ENCODE measurements at places on chromosomes 12 and 14.

DNA sequence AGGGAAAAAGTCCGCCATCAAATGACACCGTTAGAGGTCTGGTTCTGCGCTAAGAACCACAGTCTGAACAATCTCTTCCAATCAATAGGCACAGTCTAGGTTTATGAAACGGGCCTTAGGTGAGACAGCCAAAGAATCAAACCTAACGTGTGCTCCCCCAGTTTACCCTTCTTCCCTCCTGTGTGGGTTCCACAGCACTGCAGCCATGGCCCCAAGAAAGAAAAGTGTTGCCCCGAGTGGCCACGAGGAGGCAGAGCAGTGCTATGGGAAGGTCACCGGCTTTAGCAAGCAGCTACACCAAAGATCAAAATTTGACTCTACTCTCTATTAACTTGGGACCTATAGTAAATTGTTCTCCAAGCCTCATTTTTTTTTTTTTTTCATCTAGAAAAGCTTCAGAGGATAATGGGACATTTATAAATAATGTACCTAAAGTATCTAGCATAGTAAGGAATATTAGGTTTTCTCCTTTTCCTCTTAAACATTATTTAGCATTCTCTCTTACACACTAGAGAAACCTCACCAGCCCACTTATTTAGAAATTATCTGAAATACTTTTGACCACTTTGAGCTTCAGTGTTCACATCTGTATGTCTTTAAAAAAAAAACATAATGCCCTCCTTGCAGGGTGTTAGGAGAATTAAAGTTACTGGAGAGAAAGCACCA lies 70.2 kb upstream of the GPHB5 start:
- peak; percentile 43 for DNase-seq

- no peak for DNase-seq
These were observed 727.0 kb downstream of the C12orf50 start for GRCh38 chr12:87302126-87302745.

DNA sequence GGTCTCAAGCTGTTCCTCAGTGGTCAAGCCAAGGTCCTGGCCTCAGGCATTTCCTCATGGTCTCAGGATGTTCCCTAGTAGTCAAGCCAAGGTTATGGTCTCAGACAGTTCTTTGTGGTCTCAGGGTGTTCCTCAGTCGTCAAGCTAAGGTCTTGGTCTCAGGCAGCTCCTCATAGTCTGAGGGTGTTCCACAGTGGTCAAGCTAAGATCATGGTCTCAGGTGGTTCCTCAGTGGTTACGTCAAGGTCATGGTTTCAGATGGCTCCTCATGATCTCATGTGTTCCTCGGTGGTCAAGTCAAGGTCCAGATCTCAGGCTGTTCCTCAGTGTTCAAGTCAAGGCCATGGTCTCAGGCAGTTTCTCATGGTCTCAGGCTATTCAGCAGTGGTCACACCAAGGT lies 540.1 kb downstream of the VRK1 start:
- no peak for DNase-seq

- no peak for DNase-seq
These were observed 200.2 kb downstream of the ADGRD1 start for GRCh38 chr12:131153956-131154355.

- no peak for DNase-seq
These were observed 806.0 kb upstream of the ATXN7L3B start for GRCh38 chr12:73731658-73732057.

GRCh38 chr12:114215746-114216145 lies 190.2 kb downstream of the TBX5 start:
- DNase-seq, result no peak

DNA sequence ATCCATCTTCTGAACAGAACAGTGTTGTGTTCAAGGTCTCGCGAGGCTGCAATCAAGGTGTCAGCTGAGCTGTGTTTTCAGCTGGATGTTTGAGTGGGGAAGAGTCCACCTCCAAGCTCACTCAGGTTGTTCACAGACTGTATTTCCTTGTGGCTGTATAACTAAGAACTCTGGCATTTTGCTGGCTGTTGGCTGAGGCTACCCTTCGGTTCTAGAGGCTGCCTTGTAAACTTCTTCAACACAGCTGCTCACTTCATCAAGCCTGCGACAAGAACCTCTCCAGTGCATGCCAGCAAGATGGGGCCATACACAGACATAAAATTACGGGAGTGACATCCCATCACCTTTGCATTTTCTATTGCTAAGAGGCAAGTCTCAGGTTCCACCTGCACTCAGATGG lies 12.7 kb downstream of the FOS start:
- no peak for DNase-seq

GRCh38 chr14:94139421-94139820 lies 10.0 kb upstream of the IFI27L2 start:
- DNase-seq, result no peak

Data from GM18507 (cell line).